Thoracic aorta (tissue), 2 donors: ENCODE measurements at places on chromosomes 16 and 17.

DNA sequence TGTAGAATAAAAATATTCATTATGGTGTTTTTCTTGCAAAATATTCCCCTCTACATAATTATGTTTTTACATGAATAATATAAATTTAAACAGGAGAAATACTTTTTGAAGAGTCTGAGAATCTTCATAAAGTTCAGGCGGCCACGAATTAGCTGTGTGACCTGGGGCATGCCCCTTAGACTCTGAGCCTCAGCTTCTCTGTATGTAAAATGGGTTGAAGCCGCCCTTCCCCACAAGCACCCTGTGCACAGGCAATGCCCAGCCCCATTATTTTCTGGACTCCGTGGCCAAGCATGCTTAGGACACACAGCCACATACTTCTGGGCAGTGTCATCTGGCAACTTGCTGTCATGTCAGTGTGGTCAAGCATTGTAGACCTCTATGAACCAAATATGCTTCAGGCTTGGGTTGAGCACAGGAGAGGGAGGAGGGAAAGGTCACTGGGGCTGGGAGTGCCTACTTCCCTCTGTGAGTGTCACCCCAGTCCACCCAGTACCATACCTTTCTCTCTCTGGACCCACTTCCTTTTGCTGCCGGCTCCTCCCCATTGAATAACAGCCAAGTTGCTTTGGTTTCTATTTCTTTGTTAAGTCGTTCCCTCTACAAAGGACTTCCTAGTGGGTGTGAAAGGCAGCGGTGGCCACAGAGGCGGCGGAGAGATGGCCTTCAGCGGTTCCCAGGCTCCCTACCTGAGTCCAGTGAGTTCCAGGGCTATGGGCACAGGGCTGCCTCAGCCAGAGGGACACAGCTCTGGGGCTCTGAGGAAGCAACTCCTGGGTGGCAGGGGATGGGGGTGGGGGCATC lies at the start of gene LGALS9:
LGALS9 (plus strand) TSS at position 582 of the 804 bp plus-strand sequence; CDS start at position 660, 78 bp downstream.
- no peak for DNase-seq
- H3K27ac ChIP-seq, result no peak within 1 kb of the TSS
- no peaks in the 10 kb centered on the region for H3K36me3 ChIP-seq
- H3K27me3 ChIP-seq, result no peaks in the 10 kb centered on the region
- peaks cover 22% of the 10 kb centered on the region for H3K4me1 ChIP-seq

DNA sequence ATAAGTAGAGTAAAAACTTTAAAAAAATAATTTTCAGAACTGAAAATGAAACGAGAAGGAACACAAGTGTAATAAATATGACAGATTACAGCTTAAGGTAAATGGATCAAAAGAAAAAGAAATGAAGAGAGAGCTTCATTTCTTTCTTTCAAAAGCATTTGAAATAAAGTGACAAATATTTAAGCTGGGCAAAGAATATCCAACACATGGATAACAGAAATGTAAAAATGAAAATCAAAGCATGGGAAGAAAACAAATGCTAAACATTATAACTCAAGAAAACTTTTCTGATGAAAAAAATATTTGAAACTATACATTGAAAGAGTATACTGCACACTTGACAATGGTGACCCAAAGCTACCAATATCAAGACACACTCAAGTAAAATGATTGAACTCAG lies 143.6 kb upstream of the IRX5 start:
- DNase-seq, result no peak
- no peaks in the 10 kb centered on the region for H3K27me3 ChIP-seq

GRCh38 chr16:6023449-6023848 lies 925.9 kb upstream of the EEF2KMT start:
- H3K4me3 ChIP-seq, result no peak overlapping the region
- no peaks in the 10 kb centered on the region for H3K27me3 ChIP-seq
- no peak overlapping the region for H3K27ac ChIP-seq
- no peaks in the 10 kb centered on the region for H3K36me3 ChIP-seq
- no peak for DNase-seq

GRCh38 chr17:8447799-8448198 lies 12.1 kb downstream of the NDEL1 start:
- H3K4me1 ChIP-seq, result peaks cover 34% of the 10 kb centered on the region
- no peak overlapping the region for H3K27ac ChIP-seq
- H3K36me3 ChIP-seq, result peaks cover 54% of the 10 kb centered on the region
- H3K27me3 ChIP-seq, result no peaks in the 10 kb centered on the region

DNA sequence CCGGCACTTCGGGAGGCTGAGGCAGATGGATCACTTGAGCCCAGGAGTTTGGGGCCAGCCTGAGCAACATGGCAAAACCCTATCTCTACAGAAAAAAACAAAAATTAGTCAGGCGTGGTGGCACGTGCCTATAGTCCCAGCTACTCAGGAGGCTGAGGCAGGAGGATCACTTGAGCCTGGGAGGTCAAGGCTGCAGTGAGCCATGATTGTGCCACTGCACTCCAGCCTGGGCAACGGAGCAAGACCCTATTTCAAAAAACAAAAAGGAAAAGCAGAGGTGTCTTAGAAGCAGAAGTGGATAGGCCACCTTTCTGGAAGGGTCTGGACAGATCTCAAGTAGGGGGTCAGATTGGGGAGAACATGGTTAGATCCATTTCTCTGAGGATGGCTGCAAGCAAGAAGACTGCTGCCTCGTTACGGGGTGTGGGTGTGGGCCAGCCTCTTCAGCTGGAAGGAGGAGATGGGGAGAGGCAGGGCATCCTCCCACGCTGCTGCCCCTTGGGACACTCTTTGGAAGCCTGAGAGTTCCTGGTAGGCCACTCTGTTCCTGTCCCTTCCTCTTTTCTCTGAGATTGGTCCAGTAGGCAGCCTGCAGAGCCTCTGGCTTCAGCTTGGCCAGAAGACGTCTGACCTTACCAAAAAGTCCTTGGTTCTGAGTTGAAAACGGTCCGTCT lies 208.0 kb downstream of the MSI2 start:
- no peaks in the 10 kb centered on the region for H3K27me3 ChIP-seq
- no peaks in the 10 kb centered on the region for H3K4me1 ChIP-seq
- no peak overlapping the region for H3K4me3 ChIP-seq
- no peak for DNase-seq
- H3K36me3 ChIP-seq, result no peaks in the 10 kb centered on the region

DNA sequence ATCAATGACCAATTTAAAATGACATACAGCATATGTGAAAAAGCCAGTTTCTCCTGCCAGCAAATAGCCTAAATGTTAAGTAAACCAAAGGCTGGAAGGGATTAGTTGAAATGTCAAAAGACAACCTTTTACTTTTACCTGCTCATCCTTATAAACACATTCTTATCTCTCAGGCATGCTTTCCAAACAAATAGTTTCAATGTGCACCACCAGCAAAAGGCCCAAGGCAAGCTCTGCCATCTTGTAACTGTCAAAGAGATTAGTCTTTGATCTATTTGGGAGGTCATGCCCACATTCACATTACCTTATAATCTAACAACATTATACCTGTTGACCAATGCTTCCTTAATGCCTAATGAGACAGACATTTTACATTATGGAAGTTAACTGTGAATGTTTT lies 132.2 kb upstream of the NACA2 start:
- no peak overlapping the region for H3K27ac ChIP-seq
- no peaks in the 10 kb centered on the region for H3K27me3 ChIP-seq
- H3K4me3 ChIP-seq, result no peak overlapping the region
- DNase-seq, result no peak
- H3K4me1 ChIP-seq, result no peaks in the 10 kb centered on the region

DNA sequence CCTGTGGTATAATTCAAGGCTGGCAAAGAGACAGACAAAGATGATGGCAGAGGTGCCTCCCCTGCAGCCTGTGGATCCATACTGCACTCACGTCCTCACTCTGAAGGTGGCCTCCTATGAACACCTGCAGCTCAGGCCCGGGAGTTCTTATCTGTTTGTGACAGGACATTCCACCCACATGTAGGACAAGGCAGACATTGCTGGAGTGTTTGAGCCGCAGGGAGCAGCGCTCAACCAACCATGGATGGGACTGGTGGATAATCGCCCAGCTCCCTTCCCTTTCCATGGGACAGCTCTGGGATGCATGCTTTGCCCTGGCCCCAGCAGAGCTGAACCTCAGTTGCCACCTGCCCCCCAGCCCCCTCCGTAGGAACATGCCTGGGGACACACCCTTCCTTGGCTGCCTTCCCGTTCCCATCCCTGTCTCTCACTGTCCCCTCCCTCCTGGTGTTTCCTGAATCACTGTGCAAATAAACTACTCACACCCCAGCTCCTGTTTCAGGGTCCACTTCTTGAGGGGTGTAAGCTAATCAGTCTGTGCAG lies 22.2 kb downstream of the ITPRIPL2 start:
- H3K4me1 ChIP-seq, result peaks cover 10% of the 10 kb centered on the region
- no peak for DNase-seq
- H3K27me3 ChIP-seq, result no peaks in the 10 kb centered on the region
- no peaks in the 10 kb centered on the region for H3K36me3 ChIP-seq
- no peak overlapping the region for H3K27ac ChIP-seq
- no peak overlapping the region for H3K4me3 ChIP-seq

GRCh38 chr17:45900136-45900535 lies 5.8 kb downstream of the MAPT start:
- H3K4me3 ChIP-seq, result no peak overlapping the region
- no peaks in the 10 kb centered on the region for H3K36me3 ChIP-seq
- no peak overlapping the region for H3K27ac ChIP-seq
- no peaks in the 10 kb centered on the region for H3K27me3 ChIP-seq

- no peaks in the 10 kb centered on the region for H3K4me1 ChIP-seq
- DNase-seq, result no peak
- H3K27me3 ChIP-seq, result no peaks in the 10 kb centered on the region
- H3K27ac ChIP-seq, result no peak overlapping the region
- H3K4me3 ChIP-seq, result no peak overlapping the region
These were observed 381.9 kb upstream of the CCL2 start for GRCh38 chr17:33873201-33873617.

DNA sequence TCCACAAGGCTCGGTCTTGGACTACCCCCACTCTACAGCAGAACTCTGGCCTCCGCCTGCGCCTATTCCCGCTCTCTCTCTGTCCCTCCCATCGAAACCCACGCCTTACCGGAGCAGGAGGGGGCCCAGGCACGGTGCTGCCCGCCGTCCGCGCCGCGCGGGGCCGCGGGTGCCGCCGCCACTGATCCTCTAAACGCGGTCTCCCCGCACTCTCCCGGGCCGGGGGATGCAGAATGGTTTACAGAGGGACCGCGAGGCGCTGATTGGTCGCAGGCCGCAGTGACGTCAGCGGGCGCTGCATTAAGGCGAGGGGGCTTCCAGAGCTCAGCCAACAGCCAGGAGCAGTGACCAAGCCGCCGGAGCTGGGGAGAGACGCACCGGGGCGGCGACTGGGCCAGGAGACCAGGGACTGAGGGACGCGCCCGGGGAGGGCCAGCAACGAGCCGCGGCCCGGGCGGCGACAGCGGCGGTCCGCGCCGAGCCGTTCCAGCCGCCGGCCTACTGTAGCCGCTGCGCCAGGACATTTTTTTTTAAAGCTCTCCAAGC lies 747 bp upstream of the LHX1 start:
- H3K27me3 ChIP-seq, result peaks cover 90% of the 10 kb centered on the region
- peak overlapping the region; percentile 38 for H3K4me3 ChIP-seq
- no peak for DNase-seq
- H3K27ac ChIP-seq, result peak overlapping the region; percentile 41
- no peaks in the 10 kb centered on the region for H3K36me3 ChIP-seq
- peaks cover 71% of the 10 kb centered on the region for H3K4me1 ChIP-seq

- peaks cover 5% of the 10 kb centered on the region for H3K36me3 ChIP-seq
- peak overlapping the region; percentile 100 for H3K27ac ChIP-seq
- peak overlapping the region; percentile 76 for H3K4me3 ChIP-seq
- no peak for DNase-seq
- no peaks in the 10 kb centered on the region for H3K27me3 ChIP-seq
These were observed 3.2 kb upstream of the PER1 start for GRCh38 chr17:8155231-8155995.

- no peak overlapping the region for H3K4me3 ChIP-seq
- peaks cover 70% of the 10 kb centered on the region for H3K4me1 ChIP-seq
- no peaks in the 10 kb centered on the region for H3K36me3 ChIP-seq
- no peak overlapping the region for H3K27ac ChIP-seq
These were observed 205.2 kb upstream of the CHMP6 start for GRCh38 chr17:80786470-80786869.

DNA sequence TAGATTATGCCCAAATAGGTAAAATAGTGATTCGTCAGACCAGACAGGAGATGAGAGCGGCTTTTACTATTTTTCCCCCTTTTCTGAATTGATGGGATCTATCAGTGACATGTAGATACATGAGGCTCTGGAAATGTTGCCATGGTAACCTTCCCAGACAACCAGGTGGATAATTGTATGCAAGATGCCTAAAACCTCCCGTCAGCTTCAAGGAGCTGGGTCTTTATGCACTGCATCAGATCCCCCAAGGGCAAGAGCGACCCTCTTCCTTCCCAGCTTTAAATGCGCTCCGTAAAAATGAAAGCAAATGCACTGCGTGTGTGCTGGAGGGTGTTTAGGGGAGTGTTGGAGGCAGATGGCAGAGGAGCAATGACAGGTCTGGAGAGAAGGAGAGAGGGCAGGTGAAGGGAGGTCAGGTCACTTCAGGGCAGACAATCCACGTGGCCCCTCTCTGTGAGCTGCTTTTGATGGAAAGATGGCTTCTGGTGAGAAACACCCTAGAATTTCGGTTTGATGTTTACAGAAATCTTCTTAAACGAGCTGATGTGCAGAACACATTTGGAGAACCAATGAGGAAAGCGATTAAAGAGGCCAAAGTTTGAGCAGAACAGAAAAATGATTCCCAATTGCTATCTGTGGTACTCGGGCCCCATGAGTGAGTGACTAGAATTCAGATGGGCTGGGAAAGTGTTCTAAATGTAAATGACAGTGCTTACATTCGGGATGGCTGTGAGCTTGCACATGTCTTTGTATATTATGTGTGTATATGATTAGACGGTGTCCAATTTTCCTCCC lies 461.7 kb upstream of the HSBP1 start:
- H3K4me1 ChIP-seq, result no peaks in the 10 kb centered on the region
- no peak overlapping the region for H3K4me3 ChIP-seq
- no peak for DNase-seq
- no peak overlapping the region for H3K27ac ChIP-seq
- no peaks in the 10 kb centered on the region for H3K27me3 ChIP-seq
- H3K36me3 ChIP-seq, result peaks cover 4% of the 10 kb centered on the region

- no peaks in the 10 kb centered on the region for H3K36me3 ChIP-seq
- H3K4me1 ChIP-seq, result peaks cover 18% of the 10 kb centered on the region
- no peaks in the 10 kb centered on the region for H3K27me3 ChIP-seq
- no peak overlapping the region for H3K4me3 ChIP-seq
- H3K27ac ChIP-seq, result no peak overlapping the region
These were observed 57.3 kb downstream of the EPN2 start for GRCh38 chr17:19294443-19294842.

- no peak overlapping the region for H3K4me3 ChIP-seq
- no peaks in the 10 kb centered on the region for H3K36me3 ChIP-seq
- H3K27ac ChIP-seq, result no peak overlapping the region
- no peaks in the 10 kb centered on the region for H3K27me3 ChIP-seq
- no peak for DNase-seq
These were observed 9.9 kb downstream of the FMNL1 start for GRCh38 chr17:45231481-45232116.
